ENCODE measurements at places on chromosomes 7 and 10. TPM values are rescaled to one million over a fixed set of nuclear protein-coding genes. Genes with fewer than 3 reads are reported as not detected.

GRCh38 chr10:106566873-106567272, 597.6 kb downstream of the SORCS1 start:
- no peak for DNase-seq

CFAP58 gene
- 0.55 TPM for total RNA-seq

- no peak for DNase-seq
These were observed 32.5 kb downstream of the NUB1 start for GRCh38 chr7:151374139-151374538.

DNA sequence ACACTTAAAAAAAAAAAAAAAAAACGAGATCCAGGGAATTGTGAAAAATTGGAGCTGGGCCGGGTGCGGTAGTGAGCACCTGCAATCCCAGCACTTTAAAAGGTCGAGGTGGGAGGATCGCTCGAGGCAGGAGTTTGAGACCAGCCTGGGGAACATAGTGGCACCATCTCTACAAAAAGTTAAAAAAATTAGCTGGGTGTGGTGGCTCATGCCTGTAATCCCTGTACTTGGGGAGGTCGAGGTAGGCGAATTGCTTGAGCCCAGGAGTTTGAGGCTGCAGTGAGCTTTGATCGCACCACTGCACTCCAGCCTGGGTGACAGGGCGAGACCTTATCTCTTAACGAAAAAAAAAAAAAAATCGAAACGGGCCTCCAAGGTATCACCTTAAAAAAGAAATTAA, 2.0 kb downstream of the CLDN4 start:
- DNase-seq, result no peak

SPDYE2B gene
- not detected for total RNA-seq

GRCh38 chr10:43596546-43596945, 9.7 kb upstream of the ZNF485 start:
- DNase-seq, result no peak

POLL gene
- total RNA-seq, result 35.9 TPM

HTR5A gene
- not detected for total RNA-seq

- DNase-seq, result no peak
These were observed 33.8 kb downstream of the ACSL5 start for GRCh38 chr10:112407696-112408095.

- peak; percentile 53 for DNase-seq
These were observed 140.6 kb downstream of the ALOX5 start for GRCh38 chr10:45514291-45515270.

GRCh38 chr10:106894692-106895091, 269.8 kb downstream of the SORCS1 start:
- DNase-seq, result no peak

NKX2-3 gene
- not detected for total RNA-seq

DNA sequence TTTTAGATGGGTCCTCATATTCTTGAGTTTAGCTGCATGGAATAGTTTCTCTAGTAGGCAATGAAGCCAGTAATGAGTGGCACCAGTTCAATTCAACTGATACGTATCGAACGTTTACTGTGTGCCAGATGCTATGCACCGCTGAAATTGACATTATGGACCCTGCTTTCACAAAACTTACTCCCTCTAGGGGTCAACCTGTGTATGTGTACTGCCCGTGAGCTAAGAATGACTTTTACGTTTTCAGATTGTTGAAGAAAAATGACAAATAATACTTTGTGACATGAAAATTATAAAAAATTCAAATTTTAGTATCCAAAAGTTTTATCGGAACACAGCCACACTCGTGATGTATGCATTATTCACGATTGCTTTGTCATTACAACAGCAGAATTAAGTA, 95.5 kb downstream of the ZMYND11 start:
- no peak for DNase-seq

DNA sequence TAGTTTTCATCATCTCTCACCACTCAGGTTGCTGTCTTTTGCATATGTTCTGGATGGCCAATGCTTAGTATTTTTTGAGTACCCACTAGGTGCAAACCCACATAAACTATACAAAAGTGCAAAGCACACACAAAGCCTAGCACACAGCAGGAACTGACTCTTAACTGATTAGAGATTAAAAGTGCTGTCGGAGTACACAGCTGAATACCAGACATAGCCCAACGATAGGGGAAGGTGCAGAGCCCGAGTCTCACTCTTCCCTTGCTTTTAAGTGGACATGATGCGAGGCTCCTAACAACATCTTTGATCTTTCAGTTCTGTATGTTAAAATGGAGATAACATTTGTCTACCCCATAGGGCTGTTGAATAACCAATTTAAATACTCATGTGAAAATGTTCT, 90.8 kb downstream of the DPY19L1 start:
- DNase-seq, result no peak

GRCh38 chr10:10677479-10677878, 340.2 kb upstream of the CELF2 start:
- DNase-seq, result peak; percentile 68

DNA sequence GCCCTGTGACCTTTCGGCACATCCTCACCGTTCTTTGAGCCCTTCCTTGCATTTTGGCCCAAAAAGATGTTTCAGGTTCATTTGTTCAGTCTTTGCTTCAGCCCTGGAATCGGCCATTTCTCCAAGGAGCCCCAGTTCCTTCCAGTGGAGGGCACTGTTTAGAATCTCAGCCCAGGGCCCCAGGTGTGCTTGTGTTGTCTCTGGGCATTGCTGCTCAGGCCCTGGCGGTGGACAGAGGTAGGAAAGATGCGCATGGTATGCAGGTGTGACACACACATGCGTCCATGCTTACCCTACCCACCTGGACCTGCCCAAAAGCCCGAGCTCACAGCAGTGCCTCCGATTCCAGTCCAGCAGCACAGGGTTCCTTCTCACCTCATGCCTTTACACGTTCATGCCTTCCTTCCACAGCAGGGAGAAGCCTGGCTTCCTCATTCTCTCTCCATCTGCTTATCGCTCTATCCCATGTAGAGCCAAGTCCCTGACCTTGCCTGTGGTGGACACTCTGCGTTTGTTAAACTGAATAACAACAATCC, 70.6 kb downstream of the LHPP start:
- DNase-seq, result no peak

GRCh38 chr7:120014925-120015465, 258.0 kb upstream of the KCND2 start:
- no peak for DNase-seq

PPP1R3A gene
- not detected for total RNA-seq

GRCh38 chr10:64040781-64041180, 519.6 kb downstream of the REEP3 start:
- DNase-seq, result no peak

DNA sequence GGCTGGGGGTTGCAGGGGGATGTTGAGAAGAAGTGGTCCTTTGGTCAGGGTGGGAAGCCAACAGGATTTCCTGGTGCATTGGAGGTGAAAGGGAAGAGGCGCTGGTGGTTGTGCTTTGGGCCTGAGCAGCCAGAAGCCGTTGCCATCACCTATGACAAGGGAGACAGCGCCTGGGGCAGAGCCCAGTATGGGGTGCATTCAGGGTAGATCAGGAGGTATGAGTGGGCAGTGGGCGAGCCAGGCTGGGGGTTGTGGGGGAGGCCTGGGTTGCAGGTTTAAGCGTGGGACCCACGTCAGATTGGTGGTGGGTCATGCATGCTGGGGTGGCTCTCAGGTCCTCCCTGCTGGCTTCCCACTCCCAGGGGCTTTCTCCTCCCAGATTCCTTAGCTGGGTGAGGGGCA, 6.3 kb upstream of the PILRB start:
- no peak for DNase-seq

HOXA4 gene
- 9.4 TPM for total RNA-seq

DNA sequence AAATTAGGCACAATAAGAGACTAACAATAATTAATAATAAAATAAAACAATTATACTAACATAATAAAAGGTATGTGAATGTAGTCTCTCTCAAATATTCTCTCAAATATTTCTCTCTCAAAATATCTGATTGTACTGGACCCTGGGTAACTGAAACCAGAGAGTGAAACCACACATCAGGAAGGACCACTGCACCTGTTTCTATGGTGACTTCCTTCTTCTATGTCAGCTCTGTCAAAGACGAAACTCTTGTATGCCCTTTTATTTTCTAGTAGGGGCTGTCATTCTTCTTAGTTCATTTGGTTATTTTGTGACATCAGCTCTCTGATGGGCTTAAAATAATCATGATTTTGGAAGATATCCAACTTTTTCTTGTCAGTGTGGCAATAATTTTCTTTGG, 428.0 kb upstream of the TPK1 start:
- no peak for DNase-seq

SPDYE11 gene
- total RNA-seq, result not detected

GRCh38 chr10:87550741-87551140, 46.0 kb downstream of the MINPP1 start:
- no peak for DNase-seq

GRCh38 chr10:35606430-35606829, 1.3 kb downstream of the GJD4 start:
- DNase-seq, result no peak

SPDYE6 gene
- total RNA-seq, result not detected

ACHE gene
- total RNA-seq, result 4.0 TPM

DNA sequence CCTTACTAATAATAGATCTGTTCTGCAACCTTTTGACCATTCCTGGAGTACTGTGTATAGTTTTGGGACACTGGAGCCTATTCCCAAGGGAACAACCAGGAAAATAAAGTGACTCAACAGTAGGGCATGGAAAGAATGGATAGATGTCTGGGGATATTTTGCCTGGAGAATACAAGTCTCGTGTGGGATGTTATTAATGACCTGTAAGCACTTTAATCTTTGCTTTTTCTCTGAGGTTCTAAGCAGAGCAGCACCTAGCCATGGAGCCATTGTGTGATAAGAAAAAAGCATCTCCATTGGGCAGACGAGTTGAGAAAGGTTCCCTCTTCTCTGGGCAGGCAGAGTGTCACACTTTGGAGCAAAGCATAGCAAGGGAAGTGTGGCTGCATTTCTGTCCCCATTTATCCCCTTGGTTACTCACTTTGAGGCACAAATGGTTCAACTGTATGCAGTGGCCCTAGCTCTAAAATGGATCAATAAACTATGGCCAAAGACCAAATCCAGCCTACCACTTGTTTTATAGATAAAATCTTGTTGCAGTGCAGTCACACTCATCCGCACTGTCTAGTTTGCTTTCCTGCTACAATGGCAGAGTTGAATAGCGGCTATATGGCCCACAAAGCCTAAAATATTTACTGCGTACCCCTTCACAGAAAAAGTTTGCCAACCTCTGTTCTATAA, 21.0 kb upstream of the CCDC71L start:
- DNase-seq, result no peak

GRCh38 chr7:137538361-137538762, 194.8 kb upstream of the PTN start:
- DNase-seq, result no peak

DNA sequence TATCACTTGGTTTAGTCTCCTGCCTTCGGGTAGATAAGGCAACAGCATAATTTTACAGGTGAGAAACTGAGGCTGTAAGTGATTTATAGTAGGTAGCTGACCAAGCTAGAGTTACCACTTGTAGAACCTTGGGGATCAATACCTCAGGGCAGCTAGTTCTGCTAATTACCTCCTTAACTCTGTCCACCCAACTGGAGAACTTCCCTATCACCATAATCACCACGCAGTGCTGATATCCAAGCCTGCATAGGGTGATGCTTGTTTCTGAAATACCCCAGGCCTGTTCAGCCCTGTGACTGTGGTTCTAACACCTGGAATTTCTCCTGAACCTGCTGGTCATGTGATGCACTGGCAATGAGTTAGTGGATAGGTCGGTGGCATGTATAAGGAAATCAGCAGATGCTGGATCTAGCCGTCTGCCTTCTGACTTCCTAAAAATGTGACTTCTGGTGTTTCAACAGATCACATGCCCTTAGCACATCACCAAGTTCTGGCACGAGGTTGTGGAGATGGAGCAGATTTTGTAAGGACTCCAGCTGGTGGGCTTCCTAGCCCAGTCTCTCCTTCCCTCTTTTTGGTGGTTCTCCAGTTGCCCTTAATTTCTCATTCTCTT, 15.3 kb downstream of the PLAU start:
- DNase-seq, result no peak

DNA sequence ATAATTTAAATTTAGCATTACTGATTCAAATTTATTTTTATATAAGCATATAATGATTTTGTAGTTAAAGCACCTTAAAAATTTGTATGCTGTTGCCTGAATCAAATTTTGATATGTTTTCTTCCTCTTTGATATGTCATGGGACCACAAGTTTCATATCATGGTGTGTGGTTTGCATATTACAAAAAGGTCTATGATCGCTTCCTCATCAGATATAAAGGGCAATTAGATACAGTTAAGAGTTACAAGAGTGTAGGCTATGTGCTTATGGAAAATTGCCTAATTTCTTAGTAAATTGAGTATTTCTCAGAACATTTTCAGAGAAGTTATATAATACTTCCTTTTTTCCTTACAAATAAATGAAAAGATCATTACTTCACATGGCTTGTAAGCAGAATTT, 22.2 kb downstream of the MRC1 start:
- DNase-seq, result no peak

HNRNPH3 gene
- total RNA-seq, result 103 TPM

MTURN gene
- total RNA-seq, result 27.7 TPM

SKIDA1 gene
- 3.6 TPM for total RNA-seq

- DNase-seq, result no peak
These were observed 122.9 kb upstream of the KLF14 start for GRCh38 chr7:130856866-130857265.

DNA sequence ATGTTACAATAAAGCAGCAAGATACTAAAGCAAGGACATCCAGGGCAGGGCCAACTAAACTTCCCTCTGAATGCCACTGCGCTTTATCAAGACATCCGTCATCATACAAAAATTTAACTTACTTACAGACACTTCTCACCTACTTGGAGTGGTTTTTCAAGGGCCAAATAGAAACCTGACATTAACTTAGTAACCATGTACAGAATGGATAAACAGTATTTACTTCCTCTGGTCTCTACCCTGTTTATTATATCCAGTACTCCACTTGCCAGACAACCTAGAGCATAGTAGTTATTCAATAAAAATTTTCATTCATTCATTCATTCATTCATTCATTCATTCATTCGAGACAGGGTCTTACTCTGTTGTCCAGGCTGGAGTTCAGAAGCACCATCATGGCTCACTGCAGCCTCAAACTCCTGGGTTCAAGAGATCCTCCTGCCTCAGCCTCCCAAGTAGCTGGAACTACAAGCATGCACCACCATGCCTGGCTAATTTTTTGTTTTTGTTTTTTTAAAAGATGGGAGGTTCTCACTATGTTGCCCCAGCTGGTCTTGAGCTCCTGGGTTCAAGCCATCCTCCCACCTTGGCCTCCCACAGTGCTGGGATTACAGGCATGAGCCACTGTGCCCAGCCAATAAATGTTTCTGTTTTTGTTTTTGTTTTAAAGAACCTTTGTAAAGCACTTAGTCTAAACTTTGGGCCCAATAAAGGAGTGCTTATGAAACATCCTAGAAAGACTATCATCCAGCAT, 19.0 kb downstream of the SMURF1 start:
- DNase-seq, result no peak

Data from ureter (tissue), 1 donor.